ENCODE measurements at places on chromosomes 12 and 14.

DNA sequence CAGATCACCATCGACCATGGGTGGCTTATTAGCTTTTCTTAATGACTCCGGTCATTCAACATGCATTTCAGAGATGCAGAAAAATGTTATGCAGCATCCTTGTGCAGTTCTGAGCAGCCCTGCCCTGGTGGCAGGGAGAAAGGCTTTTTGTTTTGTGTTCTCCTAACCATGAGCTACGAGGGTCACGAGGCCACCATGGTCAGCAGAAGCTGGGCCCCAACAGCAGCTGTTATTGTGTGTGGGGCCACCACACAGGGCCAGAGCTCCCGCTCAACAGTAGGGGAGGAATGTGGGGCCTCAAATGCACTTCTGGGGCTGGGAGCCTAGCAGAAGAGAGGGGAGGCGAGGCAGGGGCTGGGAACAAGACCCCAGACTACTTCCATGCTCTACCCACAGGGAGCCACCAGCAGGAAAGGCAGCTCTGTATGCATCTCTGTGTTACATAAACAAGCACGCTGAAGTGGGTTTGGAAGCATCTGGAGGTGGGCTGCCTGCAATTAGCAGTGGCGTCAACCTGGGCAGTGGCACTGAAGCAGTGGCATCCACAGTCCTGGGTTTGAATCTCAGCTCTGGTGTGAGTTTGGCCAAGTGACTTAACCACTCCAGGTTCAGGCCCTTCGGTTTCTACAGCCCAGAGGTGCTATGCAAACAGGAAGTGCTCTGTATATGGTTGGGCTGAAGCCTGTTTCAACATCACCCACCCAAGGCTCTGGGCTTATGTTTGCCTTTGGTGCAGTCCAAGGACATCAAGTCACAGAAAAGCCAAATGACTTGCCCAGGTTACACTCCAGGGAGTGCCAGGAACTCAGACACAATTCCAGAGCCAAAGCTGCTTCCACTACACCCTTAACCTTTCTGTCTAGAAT lies 16.3 kb downstream of the GLTP start:
- peak; percentile 80 for DNase-seq

GRCh38 chr12:2187195-2187945 lies 134.6 kb downstream of the CACNA1C start:
- no peak for DNase-seq

DNA sequence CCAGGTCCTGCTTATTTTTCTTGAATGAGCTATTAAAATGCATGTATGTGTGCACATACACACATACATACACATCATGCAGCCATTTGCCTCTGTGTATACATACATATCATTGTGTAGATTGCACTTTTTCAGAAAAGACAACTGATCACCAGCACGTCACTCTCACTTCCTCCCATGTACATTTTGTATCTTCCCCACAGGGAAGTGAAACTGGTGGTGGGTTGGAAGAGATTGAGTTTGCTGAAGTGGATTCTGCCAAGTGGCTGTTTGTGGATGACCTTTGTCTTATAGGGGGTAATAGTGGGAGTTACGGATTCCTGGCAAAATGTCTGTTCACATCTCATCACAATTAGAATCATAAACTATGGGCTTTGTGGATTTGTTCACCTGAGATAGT lies 448.6 kb downstream of the RAD51B start:
- peak; percentile 14 for DNase-seq

- DNase-seq, result no peak
These were observed 20.9 kb downstream of the ISCA2 start for GRCh38 chr14:74514471-74514941.

GRCh38 chr12:101490286-101490920 lies 15.3 kb downstream of the SPIC start:
- DNase-seq, result no peak

DNA sequence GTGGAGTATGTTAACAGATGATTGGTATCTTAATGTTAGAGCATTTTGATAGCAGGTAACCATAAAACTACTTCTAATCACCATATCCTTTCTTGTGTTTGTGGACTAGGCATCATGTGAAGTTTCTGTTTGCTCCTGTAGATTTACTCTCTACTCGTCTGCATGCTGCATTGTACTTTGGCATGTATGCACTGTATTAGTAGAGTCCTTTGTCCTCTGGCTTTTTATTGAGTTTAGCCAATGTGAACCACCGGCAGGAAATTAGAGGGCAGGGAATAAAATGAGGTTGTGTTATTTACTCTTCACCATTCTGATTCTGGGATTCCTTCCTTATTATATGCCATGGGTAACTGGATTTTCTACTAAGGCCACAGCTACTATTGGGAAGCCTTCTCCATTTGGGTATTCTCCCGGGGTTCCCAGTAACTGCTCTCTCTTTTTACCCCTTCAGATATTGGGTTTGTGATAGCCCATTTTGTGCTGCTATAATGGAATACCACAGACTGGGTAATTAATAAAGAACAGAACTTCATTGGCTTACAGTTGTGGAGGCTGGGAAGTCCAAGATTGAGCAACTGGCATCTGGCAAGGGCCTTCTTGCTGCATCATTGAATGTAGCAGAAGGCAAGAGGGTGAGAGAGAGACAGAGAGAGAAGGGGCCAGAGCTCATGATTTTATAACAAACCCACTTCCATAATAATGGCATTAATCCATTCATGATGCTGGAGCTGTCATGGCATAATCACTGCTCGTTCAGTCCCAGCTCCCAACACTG lies 22.4 kb downstream of the FAM177A1 start:
- DNase-seq, result no peak

GRCh38 chr12:14949631-14950030 lies 11.3 kb upstream of the ERP27 start:
- no peak for DNase-seq

GRCh38 chr12:110670161-110670701 lies 18.7 kb downstream of the HVCN1 start:
- DNase-seq, result no peak
